GM12864 (cell line): ENCODE measurements at places on chromosomes 5 and 9.

DNA sequence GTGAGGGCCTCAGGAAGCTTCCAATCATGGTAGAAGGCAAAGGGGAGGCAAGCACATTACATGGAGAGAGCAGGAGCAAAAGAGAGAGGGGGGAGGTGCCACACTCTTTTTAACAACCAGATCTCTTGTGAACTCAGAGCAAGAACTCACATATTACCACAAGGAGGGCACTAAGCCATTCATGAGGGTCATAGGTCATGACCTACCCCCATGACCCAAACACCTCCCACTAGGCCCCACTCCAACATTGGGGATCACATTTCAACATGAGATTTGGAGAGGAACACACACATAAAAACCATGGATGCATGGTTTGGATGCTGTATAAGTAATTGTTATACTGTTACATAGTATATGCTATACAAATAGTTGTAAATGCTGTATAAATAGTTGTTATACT is 17.5 kb downstream of the POLK start:
- DNase-seq = no peak

DNA sequence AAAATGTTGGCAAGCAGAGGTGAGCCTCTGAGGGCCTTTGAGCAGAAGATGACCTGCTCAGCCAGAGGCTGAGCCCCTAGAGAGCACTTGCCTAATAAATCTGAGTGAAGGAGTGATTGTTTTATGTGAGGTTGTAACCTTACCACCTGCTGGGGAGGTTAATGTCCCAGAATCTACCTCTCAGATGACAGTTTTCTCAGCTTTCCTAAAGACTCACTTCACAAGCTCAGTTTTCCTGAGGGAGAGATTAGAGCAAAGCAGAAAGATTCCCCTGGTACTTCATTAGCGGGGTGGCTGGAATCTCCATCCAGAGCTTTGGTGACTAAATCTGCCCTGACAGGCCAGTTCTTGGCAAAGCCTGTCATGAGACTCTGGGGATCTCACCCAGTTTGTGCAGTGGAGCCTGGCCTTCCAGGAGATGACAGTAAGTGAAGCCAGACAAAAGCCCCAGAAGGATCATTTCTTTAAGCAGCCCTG is 48.8 kb upstream of the GALNT10 start:
- no peak for DNase-seq

DNA sequence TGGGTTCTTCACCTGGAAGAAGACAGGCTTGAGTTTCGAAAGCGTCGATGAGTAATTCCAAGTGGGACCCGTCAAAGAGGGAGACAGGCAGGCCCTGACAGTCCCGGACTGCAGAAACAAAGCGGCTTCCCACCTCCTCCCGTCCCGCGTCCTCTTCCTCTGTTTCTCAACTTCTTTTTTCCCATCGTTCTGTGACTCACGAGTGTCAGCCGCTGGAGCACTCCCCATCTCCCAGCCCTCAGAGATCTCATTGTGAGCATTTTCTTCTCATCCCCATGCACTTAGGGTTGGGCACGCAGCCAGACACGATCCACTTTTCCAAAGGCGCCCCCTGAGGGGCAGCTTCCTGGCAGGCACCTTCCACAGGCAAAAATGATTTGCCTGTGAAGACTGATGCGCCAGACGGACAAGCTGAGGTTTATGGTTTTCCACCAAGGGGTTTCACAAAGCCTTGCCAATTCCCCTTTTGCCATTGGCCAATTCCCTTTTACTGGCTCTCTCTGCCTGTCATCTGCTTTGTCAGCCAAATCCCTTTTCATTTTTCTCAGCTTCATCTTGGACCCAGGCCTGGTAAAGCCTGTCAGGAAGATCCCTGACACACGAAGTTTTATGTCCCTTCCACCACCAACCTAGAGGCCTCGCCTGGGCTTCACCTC is 86.5 kb upstream of the ANKRD55 start:
- no peak for DNase-seq

DNA sequence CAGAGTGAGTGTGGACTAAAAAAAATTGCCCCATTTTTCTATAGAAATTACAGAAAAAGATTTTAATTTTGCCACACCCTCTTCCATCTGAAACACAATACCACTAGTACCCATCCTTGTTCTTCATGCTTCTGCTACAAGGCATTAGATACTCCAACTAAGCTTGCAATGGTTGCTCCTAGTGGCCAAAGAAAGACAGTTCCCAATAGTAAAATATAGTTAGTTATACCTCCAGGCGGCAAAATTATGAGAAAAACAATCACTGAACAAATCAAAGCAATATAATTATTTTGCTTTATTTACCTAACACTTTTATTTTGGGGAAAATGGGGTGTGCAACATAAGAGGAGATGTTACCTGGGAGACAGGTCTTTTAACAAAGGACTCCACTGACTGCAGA is 101.2 kb downstream of the RAPGEF6 start:
- no peak for DNase-seq

DNA sequence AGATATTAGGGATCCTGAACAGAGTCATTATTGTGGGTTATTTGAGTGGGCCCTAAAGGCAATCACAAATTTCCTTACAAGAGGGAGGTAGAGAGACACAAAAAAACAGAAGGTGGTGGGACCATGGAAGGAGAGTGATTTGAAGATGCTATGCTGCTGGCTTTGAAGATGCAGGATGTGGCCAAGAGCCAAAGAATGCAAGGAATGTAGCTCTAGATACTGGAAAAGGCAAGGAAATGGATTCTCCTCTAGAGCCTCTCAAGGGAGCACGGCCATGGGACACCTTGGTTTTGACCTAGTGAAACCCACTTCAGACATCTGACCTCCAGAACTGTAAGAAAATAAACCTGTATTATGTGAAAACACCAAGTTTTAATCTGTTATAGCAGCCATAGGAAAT is 53.8 kb downstream of the TTC39B start:
- no peak for DNase-seq

DNA sequence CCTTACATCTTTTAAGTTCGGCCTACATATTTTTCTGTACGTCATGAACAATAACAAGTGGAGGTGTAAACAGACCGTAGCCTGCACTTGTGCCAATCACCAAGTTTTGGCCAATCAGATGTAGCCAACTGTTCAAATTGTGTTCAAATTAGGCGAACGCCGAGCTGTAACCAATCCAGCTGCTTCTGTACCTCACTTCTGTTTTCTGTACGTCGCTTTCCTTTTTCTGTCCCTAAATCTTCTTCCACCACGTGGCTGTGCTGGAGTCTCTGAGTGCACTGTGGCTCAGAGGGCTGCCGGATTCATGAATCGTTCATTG is 26.4 kb downstream of the TRIM14 start:
- DNase-seq = no peak

- DNase-seq = no peak
These were observed 377.7 kb upstream of the IRX4 start for GRCh38 chr5:2260211-2261003.

GRCh38 chr9:70529833-70530232 is 115.4 kb upstream of the KLF9 start:
- no peak for DNase-seq

GRCh38 chr5:89178541-89178940 is 295.6 kb upstream of the MEF2C start:
- DNase-seq = no peak

DNA sequence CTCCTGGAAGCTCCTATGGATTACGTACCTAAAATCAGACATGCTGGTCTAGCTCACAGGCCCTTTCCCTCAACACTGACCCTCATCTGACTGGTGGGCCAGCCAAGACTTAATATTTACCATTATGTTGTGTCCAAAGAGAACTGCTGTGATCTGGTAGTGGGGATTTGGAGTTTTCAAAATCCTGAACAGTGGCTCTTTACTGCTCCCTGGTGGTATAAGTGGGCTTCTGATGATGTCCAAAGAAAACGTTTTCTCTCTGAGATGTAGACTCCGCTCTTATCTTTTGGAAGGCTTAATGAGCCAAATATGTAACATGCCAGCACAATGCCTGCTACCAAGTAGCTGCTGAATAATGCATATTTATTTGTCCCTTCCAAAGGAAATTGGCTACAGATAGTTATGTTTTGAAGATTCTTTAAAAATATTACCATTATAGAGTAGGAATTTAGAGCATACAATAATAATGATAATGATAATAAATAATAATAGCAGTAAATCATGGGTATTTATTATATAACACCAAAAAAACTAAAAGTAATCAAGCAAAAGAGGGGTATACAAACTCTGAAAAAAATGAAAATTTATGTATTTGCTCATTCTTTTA is 406.6 kb upstream of the TNC start:
- no peak for DNase-seq

DNA sequence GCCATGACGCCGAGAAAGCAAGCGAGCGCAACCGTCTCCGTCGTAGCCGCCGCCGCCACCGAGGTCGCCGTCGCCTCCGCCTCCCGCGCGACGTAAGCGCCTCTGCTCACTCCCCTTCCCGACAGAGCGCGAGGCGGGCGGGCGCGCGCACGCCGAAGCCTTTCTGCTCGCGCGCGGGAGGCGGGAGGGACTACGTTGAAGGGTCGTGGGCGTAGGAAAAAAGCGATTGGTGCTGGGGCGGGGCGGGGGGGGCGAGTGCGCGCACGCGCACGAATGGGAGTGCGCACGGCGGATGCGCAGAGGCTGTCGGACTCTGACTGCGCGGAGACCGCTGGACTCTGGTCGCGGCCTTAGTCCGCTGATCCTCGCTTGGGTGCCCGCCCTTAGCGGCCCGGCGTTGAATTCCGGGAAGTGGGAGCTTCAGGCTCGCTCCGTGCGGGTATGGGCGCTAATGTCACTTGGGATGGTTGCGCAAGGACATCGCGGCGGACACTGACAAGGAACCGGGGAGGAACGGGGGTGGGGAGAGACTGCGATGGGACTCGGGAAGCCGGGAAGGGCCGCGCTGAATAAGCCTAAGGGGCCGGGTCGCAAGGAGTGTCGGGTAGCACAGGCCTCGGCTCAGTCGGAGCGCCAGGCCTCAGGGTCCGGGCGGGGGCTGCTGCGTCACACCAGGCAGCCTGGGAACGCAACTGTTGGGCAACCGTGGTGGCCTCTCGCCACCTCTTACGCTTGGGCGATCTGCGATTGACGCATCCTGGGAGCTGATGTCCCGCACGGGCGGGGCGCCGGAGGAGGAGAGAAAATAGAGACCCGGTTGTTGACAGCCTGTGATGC is at the start of gene CHD1:
CHD1 (minus strand) TSS at position 135 of the 837 bp plus-strand sequence. CDS start 2,621 bp downstream, outside the sequence.
- peak; percentile 87 for DNase-seq

- DNase-seq = no peak
These were observed 61.0 kb downstream of the IPPK start for GRCh38 chr9:92608909-92609445.

DNA sequence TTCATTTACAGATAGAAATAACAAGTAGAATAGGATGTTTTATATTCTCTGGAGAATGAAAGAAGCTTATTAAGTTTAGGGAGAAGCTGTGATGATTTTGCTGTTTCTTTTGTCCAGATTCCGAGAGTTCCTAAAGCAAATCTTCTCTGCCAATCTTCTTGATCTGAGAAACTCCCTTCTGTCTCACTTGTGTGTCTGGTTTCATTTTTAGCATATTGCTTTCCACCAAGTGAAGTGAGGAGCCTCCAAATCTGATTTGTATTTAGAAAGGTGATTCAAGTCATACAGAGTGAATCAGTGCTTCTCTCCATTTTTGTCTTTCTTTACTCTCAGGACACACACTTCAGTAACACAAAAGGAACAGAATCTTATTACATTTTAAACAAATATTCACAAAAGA is 48.4 kb downstream of the STX17 start:
- DNase-seq = peak; percentile 8

- no peak for DNase-seq
These were observed 3.4 kb downstream of the PRPF4 start for GRCh38 chr9:113278840-113279239.

GRCh38 chr5:163944738-163945137 is 439.3 kb downstream of the MAT2B start:
- no peak for DNase-seq

- no peak for DNase-seq
These were observed 179.5 kb upstream of the TARS1 start for GRCh38 chr5:33261305-33261704.

DNA sequence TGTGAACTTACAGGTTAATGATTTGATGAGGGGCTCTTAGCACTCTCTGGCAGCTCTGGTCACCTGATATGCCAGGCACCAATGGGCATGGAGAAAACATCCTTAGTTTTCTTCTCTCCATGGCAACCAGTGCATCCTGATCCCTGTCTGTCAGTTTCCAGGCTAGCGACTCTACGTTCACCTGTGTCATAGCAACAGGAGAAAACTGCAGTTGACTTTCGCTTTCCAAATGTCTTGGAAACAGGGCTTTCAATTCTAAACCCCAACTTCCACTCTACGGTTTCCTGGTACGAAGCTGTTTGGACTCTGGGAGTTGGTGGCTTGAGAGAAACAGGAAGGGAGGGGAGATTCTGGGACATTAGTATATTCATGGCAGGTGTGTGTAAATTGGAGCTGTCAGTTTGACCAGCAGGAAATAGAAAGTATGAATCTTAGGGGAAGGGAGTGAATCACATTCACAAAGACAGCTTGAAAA is 74.4 kb downstream of the SLC28A3 start:
- DNase-seq = no peak

GRCh38 chr5:5885782-5886181 is 463.3 kb downstream of the ICE1 start:
- no peak for DNase-seq

DNA sequence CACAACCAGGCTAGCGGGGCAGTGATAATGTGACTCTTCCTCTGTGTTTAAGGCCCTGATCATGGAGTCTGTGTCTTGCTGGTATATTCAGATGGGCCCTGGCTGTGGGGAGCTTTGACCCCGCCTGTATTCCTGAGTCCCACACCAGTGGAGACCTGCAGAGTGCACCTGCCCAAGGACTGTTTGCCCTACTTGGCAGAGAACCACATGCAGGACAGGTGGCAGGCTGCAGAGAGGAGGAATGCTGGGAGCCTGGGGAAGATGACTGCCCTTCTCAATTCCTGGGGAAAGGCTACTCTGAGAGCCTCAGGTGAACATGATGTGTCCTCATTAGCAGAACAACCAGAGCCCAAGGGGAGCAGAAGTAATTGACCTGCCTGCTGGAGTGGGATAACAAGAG is 36.2 kb downstream of the IARS1 start:
- no peak for DNase-seq

GRCh38 chr5:142530904-142531303 is 155.0 kb downstream of the FGF1 start:
- no peak for DNase-seq

DNA sequence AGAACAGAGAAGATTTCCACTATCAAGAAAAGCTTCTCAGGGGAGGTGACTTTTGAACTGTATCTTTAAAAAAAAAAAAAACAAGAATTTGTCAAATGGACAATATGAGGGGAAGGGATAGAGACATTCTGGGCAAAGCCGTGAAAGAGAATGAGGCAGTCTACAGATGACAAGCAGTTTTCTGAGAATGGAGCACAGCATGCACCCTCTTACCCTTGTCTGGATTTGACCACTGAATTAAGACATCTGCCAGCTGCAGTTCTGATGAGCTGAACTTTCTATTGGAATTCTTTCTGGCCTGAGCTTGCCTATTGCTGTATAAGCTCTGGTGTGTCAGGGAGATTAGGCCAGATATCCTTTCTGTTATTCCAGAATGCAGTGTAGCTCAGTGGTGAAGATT is 10.3 kb upstream of the RANBP3L start:
- DNase-seq = no peak
